Muscle of leg (tissue), 16 donors: ENCODE measurements at places on chromosomes 4 and X. TPM values are rescaled to one million over a fixed set of nuclear protein-coding genes. Genes with fewer than 3 reads are reported as not detected.

UNC5C gene
- 0.75 TPM for total RNA-seq

ZCCHC4 gene
- total RNA-seq: 18.6 TPM

CT45A1 gene
- total RNA-seq: 0.13 TPM

SCOC gene
- total RNA-seq: 27.2 TPM

EGFL6 gene
- 86.4 TPM for total RNA-seq

SEC31A gene
- 163 TPM for total RNA-seq

EVC2 gene
- total RNA-seq: 6.3 TPM

JCHAIN gene
- total RNA-seq: 2.3 TPM

STK26 gene
- total RNA-seq: 65.7 TPM

UCP1 gene
- total RNA-seq: not detected
